ENCODE measurements at places on chromosomes 11 and 22.

- DNase-seq, result no peak
These were observed 43.7 kb upstream of the ARHGAP20 start for GRCh38 chr11:110755941-110756340.

GRCh38 chr22:49052560-49052959 is 775.1 kb downstream of the BRD1 start:
- no peak for DNase-seq

- no peak for DNase-seq
These were observed 228.1 kb downstream of the BUD13 start for GRCh38 chr11:116544721-116545120.

GRCh38 chr22:22924369-22925145 is 36.9 kb downstream of the IGLL5 start:
- DNase-seq, result no peak

- no peak for DNase-seq
These were observed 140.4 kb downstream of the MYO18B start for GRCh38 chr22:25882360-25882759.

GRCh38 chr11:104191124-104191523 is 27.2 kb upstream of the PDGFD start:
- DNase-seq, result no peak

GRCh38 chr11:27699242-27699925 is 871 bp downstream of the BDNF start:
- DNase-seq, result peak; percentile 28

Data from RCC 7860 (cell line).